ENCODE measurements at places on chromosomes 6 and 20.

DNA sequence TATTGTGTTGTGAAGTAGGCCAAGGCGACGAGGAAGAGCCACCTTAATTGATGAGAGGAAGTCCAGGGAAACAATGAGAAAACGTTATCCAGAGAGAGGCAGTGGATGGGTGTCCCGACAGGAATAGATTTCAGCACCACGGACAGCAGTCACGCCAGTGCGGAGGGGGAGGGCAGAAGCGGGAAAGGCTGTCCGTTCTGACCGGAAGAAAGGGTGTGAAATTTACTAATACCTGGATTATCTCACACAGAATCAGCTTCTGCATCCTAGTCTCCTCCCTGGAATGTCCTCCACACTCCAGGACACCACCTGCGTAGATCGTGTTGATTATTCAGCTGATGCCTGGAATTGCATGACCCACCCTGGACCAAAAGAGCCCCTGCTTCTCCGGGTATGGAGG is 7.4 kb upstream of the BPIFA3 start:
- peak; percentile 63 for DNase-seq

DNA sequence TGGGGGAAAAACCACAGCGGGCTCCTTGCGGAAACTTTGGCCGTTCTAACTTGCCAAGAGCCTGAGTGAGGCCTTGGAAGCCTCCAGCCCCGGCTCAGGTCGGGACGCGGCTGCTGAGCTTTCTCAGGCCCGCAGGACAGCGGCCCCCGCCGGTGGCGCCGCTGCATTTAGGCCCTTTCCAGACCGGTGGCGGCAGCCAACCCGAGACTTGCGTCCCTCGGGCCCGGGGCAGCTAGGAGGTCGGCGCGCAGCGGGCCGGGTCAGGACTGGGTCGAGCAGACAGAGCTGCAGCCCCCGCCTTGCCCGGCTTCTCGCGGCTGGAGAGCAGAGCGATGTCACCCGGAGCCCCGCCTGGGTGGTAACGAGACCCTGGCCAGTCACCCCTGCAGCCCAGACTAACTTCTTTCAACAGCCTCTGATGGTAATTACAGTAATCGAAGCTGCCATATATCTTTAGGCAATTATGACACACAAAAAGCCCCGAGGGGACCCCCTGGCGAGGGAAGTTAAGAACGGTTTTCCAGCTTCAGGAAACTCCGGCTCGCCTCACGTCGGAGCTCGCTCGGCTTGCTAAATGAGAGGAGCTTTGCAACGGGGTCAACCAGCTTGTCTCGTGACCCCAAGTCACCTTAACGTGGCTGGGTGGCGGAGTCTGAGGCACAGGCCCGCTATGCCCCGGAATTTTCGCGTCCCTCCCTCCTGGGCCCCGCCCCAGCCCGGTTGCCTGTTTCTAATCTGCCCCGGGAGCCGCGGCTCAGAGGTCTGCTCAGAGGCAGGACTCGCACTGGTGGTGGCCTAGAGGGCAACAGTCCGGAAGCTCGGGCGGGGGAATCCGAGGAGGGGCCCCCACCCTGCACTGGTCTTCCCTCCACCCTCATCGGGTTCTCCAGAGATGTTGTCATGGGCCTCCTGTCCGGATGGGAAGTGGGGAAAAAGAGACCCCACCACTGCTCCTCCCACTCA is 3.0 kb downstream of the NR2E1 start:
- peak; percentile 41 for DNase-seq

GRCh38 chr20:22768266-22769178 is 184.2 kb upstream of the FOXA2 start:
- DNase-seq, result peak; percentile 28

- no peak for DNase-seq
Observed at GRCh38 chr20:63317601-63318291, 24.8 kb downstream of the COL20A1 start.

GRCh38 chr20:40050596-40050995 is 638.4 kb downstream of the MAFB start:
- no peak for DNase-seq

GRCh38 chr6:31426395-31427354 is 23.3 kb downstream of the MICA start:
- DNase-seq, result no peak

DNA sequence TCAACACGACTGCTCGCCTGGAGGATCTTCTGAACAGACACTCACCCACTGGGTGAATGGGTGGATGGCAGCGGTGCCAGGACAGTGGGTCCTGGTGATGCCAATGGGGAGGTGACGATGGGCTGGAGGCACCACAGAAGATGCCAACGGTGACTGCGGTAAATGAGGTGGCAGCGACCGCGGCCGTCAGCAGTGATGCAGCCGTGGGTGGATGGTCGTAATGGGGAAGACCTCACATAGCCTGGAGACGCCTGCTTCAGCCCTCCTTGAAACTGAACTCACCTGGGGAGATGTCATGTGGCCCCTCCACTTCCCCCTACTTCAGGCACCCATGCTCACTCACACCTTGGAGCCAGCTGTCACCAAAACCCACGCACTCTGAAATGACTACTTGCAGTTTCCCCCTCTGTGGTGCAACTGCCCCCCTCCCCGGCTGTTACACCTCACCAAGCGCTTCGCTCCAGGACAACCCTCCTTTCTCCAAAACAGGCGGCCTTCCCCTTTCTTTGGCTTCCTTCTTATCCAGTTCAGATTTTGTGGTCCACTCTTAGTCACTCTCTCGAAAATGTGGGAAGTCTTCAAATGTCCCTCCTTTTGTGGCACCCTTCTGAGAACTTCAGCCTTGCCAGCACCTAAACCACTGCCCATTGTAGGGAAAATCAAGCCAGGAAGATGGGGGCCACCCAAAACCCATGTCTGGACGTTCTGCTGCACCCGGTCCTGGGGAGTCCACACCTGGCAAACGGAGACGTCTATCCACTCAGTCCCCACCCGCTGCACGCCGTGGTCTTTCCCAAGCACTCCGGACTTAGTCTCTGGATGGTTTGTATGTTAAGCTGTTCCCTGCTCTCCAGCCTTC is 10.4 kb upstream of the ABHD16B start:
- DNase-seq, result no peak

DNA sequence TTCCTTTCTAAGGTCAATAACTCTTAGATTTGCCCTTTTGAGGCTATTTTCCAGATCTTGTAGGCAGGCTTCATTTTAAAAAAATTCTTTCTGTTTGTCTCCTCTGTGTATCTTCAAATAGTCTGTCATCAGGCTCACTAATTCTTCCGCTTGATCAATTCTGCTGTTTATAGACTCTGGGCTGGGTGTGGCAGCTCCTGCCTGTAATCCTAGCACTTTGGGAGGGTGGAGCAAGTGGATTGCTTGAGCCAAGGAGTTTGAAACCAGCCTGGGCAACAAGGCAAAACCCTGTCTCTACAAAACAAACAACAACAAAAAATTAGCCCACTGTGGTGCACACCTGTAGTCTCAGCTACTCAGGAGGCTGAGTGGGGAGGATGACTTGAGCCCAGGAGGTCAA is 40.0 kb upstream of the SCP2D1 start:
- no peak for DNase-seq

GRCh38 chr6:102216232-102216631 is 822.7 kb downstream of the GRIK2 start:
- DNase-seq, result no peak

GRCh38 chr6:140108167-140108566 is 733.7 kb upstream of the CITED2 start:
- DNase-seq, result no peak

- DNase-seq, result no peak
Observed at GRCh38 chr20:51385646-51386530, 156.6 kb downstream of the NFATC2 start.

DNA sequence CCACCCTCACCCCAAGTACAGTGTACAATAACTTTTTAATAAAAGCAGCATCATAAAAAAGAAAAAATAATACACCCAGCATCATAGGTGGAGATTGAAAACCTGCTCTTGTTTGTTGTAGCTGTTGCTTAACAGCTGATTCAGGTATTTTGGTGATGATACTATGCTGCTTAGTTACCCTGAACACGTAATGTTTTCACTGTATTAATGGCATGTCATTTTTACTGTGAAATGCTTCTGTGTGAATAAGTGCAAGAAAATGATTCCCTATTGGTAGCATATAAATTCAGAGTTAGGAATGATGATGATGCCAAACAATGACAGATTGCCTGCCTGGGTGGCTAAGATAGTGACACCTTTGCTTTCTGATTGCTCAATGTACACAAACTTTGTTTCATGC is 405.7 kb downstream of the HDGFL1 start:
- DNase-seq, result no peak
